ENCODE measurements at places on chromosomes 2 and 18.

DNA sequence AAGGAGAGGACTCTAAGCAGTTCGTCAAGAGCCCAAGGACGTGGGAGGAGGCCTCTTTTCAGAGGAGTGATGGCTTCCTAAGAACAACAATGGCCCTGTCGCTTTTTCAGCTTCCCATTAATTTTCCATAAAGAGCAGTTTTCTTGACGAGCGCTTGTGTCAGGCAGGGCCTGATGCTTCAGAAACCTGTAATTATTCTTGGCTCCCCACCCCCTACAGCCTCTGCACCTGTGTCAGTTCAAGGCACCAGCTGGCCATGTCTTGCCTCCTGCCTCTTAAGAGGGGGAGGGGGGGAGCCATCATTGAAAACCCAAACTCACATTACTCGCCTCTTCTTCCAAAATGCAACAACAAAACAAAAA, 32.3 kb downstream of the KLF7 start:
- DNase-seq: no peak

DNA sequence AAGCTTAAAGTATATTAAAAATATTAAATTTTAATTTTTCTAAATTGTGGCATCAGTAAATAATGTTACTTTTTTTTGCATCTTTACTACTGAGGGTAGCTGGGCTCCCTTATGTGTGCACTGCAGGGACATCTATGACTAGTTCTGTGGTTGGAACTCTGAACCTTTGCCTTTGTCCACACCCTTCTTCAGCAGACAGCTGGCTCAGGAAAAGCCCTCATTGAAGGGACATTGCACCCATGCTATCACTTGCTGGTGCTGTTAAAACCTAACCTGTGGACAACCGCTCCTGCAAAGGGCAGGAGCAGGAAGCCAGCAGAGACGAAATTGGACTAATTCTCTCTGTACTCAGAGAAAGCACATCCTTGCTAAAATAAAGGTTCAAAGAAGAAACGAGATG, 30.1 kb downstream of the MOCOS start:
- no peak for DNase-seq

DNA sequence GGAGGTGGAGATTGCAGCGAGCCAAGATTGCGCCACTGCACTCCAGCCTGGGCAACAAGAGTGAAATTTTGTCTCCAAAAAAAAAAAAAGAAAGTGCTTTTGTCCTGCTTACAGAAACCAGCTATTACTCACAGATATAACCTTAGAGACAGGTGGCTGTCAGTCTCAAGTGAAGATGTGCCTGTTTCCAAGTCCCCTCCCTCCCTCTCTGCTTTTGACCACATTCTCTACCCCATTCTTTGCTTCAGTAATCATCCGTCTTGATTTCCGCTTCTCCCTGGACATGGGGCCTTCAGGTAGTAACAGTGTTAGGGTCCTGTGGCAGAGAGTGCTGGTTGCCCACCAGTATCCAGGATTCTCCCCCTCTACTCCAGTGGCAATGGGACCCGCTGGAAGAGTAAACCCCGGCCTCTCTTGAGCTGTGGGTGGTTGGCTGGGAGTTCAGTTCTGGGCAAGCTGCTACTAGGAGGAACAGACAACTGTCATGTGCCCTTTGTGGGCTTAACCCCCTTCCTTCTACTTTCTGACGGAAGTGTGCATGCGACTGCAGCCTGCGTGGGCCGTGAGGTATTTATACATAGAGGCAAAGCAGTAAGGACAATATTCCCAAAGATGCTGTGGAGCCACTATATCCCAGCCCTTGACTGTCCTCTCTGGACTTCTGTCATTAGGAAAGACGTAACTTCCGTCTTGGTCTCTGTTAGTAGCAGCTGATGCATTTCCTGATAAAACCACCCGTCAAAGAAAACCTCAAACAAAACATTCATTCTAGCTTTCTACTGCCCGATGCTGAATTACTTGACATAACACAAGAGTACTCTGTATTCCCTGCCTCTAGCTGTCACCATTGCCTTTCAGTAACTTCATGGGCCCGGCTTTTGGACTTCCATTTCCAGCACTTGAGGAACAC, 17.8 kb downstream of the PDCL3 start:
- DNase-seq: peak; percentile 70

- DNase-seq: no peak
Measured at GRCh38 chr2:41709702-41710599, 337.9 kb upstream of the PKDCC start.

- no peak for DNase-seq
Measured at GRCh38 chr2:231315896-231316295, 79.6 kb upstream of the B3GNT7 start.

GRCh38 chr2:223918671-223919134, 26.4 kb downstream of the WDFY1 start:
- DNase-seq: peak; percentile 60

DNA sequence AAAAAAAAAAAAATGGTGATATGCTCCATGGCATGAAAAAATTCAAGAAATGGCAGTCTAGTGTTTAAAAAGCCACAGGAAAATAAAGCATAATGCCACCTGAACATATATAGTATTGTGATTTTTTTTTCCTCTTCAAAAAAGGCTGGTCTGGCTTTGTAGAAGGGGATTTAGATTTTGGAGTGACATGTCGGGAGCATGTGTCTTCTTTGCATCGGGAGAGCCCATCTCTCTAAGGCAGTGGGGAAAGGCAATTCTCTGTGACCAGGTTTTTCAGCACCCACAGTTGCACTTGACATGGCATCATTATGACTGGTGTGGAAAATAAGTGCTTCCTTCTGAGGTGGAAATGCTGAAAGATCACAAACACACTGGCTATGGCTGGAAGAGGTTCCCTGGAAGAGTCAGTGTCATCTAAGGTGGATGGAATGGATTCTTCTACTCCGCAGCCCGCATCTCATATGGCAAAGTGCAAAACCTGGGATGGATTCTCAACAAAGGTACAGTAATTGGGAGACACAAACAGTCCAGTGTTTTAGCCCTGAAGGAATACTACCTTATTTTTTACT, 172.5 kb downstream of the AGAP1 start:
- DNase-seq: no peak

DNA sequence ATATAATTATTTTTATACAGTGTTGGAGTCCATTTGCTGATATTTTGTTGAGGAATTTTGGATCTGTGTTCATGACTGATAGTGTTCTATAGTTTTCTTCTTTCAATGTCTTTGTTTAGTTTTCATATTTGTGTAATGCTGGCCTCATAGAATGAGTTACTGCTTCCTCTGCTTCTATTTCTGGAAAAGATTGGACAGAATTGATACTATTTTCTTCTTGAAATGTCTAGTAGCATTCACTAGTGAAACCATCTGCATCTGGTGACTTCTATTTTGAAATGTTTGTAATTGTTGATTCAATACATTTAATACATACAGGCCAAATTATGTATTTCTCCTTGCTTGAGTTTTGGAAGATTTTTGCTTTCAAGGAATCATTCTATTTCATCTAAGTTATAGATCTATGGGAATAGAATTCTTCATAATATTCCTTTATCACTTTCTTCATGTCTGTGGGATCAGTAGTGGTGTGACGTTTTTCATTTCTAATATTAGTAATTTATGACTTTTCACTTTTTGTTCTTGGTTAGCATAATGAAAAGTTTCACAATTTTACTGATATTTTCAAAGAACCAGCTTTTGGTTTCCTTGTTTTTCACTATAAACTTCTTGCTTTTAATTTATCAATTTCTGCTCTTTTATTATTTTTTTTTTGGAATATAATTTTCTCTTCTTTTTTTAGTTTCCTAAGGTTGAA, 509.9 kb upstream of the VRK2 start:
- DNase-seq: no peak

DNA sequence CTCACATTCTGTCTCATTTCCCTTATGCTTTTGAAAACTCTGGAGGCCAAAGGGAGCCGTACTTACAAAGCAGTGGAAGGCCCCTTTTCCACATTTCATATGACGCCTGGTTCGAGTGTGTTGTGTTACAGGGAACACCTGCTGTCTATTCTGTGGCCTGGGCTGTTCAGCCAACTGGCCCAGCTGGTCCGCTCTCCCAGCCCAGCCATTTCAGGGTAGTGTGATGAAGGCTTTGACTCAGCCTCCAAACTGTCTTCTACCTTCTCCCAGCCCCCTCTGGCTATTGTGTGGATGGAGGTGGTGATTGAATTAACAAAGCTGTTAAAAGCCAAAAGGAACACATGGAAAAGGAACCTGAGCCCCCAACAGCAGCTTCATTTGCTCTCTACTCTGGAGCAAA, 233.8 kb downstream of the ICOS start:
- DNase-seq: no peak

- DNase-seq: no peak
Measured at GRCh38 chr18:58192519-58192918, 148.5 kb downstream of the NEDD4L start.

- no peak for DNase-seq
Measured at GRCh38 chr2:56582570-56582969, 398.8 kb downstream of the CCDC85A start.

- no peak for DNase-seq
Measured at GRCh38 chr2:220104871-220105351, 477.5 kb downstream of the SLC4A3 start.

GRCh38 chr2:157830696-157831570, 45.2 kb downstream of the ACVR1 start:
- DNase-seq: no peak

- DNase-seq: no peak
Measured at GRCh38 chr2:238650536-238650935, 197.3 kb upstream of the TWIST2 start.

DNA sequence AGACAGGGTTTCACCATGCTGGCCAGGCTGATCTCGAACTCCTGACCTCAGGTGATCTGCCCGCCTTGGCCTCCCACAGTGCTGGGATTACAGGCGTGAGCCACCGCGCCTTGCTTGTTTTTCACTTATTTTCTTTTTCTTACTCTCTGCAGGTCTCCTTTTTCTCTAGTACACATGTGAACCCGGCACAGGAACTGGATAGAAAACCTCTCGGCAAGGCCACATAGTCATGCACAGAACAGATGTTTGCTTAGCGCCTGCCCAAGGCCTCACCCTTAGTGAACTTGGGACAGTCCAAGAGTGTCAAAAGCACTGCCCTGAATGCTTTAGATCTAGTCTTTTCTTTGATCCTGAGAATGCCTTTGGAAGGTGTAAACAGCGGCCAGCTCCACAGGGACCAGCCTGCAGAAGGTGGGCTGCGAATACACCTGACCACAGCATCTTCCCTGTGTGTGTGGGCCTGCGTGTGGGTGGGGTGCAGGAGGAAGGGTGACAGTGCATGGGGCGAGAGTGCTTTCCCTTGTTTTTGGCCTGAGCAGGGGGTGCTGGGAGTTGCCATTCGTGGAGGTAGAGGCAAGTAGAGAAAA, 27.0 kb downstream of the IMPA2 start:
- DNase-seq: no peak

DNA sequence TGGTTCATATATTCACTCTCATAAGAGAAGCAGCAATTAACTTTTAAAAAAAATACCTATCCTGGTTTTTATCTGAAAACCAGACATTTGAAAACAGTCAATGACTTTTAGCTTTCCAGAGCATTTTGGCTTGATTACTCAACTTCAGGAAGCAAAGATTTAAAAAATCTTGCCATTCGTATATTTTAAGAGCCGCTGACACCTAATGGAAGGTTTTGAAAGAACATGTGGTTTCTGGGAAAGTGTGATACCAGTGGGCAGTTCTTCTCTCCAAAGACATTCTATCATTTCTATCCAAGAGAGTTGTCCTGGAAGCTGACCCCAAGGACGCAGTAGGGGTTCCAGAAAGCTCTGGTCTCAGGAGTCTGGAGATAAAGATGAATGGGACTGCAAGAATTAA, 234.7 kb downstream of the TTC32 start:
- DNase-seq: no peak

- no peak for DNase-seq
Measured at GRCh38 chr2:203346612-203347011, 18.4 kb downstream of the ABI2 start.

DNA sequence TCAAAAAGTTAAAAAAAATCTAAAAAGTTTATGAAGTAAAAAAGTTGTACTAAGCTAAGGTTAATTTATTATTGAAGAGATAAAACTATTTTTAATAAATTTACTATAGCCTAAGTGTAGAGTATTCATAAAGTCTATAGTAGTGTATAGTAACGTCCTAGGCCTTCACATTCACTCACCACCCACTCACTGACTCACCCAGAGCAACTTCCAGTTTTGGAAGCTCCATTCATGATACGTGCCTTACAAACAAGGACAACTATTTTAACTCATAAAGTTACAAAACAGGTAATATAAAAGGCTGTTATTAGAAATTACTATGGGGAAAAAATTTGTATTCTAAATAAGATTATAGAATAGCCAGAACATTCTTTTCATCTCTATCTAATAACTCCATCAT, 158.9 kb upstream of the FN1 start:
- no peak for DNase-seq

GRCh38 chr18:56568986-56569385, 69.4 kb downstream of the TXNL1 start:
- DNase-seq: no peak

GRCh38 chr2:30336084-30336483, 104.8 kb downstream of the LBH start:
- no peak for DNase-seq

DNA sequence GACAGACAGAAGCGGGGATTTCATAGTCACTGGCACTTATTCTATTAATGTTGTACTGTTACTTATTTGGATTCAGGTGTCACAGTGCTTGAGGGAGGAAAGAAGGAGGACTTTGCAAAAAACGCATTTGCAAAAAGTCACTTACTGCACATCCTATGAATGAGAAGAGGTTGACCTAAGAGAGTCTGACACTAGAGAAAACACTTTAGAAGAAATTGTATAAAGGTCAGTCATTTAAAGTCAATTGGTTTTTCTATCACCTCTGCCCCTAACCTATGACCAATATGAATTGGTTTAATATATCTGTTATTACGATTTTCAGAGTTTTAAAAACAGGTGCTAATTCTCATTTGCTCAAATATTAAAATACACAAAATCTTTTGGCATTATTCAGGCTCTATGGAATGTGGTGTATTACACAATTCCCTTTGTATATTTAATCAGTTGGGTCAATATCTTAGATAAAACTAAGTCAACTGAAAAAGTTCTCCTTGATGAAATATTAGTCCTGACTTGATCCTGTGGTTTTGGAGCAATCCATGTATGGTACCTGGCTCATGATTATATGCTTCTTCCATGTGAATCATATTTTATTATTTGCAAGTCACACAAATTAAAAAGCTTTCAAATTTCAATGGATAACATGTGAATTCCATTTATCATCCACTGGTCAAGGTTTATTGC, 157.4 kb downstream of the CDH2 start:
- DNase-seq: no peak

DNA sequence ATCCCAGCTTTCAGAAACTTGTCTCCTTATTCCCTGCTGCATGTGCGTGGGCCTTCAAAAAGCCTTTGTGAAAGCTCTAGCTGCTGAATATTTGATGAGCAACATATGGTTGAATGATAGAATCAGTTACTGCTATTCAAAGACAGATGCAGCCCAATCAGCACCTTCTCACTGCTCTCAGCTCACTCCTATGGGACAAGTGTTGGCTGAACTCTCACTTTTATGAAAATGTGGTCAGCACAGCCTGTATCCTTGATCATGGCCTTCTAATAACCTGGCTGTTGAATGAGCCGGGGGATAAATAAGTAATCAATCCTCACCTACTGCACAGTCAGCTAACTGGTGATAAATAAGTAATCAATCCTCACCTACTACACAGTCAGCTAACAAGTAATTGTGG, 103.2 kb downstream of the PIEZO2 start:
- DNase-seq: no peak

GRCh38 chr18:941331-941730, 36.7 kb downstream of the ADCYAP1 start:
- no peak for DNase-seq

- DNase-seq: no peak
Measured at GRCh38 chr2:177251165-177251542, 13.4 kb downstream of the NFE2L2 start.
